Umbilical cord (tissue), 2 donors: ENCODE measurements at places on chromosomes 3 and 15. TPM values are rescaled to one million over a fixed set of nuclear protein-coding genes. Genes with fewer than 3 reads are reported as not detected.
A peak's percentile ranks its signal among the peaks of the same experiment; 100 is the strongest.

DNA sequence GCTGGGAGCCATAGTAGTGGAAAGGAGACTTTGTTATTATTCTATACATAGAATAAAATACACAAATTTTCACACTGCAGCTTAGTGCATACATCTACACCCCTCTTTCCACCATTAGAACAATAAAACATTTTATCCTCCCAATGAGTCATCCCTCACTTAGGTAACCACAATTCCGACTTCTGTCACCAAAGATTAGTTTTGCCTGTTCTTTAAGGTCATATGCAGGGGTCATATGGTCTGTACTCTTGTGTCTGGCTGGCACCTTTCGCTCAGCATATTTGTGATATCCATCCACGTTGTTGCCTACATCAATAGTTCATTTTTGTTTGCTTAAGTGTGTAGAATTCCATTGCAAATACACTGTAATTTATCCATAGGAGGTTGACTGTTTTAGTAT lies 399.4 kb downstream of the SHQ1 start:
- DNase-seq, result no peak

- no peak for DNase-seq
Measured at GRCh38 chr3:3129579-3129978, 2.8 kb downstream of the TRNT1 start.

DNA sequence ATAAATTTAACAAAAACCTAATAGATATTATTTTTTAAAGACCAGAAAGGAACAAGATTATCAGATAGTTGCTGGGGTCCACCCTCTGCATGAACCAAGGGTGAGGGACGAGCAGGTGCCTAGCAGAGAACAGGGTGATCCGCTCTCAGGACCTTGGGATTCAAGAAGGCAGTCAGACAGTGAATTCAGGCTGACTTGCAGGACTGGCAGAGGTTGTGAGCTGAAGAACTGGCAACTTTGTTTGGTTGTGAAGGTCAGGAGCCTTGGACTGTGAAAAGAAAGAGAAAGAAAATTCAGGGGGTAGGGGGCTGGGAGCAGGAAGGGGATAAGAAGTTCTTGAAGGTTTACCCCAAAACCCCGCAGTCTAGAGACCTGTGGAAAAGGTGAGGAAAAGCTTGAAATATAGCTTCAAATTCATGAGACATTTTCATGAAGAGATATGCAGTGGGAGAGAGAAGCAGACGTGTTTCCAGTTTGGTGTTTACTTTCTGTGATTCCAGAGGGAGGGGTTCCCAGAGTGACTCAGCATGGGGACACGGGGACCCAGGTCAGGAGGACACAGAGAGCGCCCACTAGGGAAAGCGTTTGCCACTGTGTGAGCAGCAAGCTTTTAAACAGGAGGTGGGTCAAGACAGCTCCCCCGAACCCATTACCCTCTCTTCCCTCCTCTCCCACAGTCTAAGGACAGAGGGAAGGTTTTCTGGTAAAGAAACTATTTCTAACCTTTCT lies 217.2 kb upstream of the UMPS start:
- no peak for DNase-seq

Gene SLC28A1
- total RNA-seq, result 0.72 TPM

Gene RNU5B-1
- total RNA-seq, result not detected

Gene TGM4
- total RNA-seq, result 3.1 TPM

GRCh38 chr3:17942856-17943255 lies 200.4 kb upstream of the TBC1D5 start:
- DNase-seq, result no peak

Gene GOLGA6L10
- 4.3 TPM for total RNA-seq

Gene STRA6
- total RNA-seq, result 35.6 TPM

DNA sequence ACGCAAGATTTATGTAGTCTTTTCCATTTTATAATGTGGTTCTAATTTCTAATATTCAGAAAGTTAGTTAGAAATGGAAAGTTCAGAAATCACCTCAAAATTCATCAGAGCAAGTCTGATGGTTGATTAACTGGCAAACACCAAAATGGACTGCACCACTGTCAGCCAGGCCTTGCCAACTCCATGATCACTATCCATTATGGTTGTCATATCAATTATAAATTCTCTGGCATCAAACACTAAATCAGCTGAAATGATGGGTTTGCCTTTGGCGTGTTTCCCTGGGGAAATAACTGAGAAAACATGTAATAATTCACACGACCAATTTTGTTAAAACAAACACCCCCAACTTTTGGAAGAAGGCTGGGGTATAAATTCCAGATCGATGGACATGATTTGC lies 219.4 kb downstream of the CDIN1 start:
- DNase-seq, result no peak

DNA sequence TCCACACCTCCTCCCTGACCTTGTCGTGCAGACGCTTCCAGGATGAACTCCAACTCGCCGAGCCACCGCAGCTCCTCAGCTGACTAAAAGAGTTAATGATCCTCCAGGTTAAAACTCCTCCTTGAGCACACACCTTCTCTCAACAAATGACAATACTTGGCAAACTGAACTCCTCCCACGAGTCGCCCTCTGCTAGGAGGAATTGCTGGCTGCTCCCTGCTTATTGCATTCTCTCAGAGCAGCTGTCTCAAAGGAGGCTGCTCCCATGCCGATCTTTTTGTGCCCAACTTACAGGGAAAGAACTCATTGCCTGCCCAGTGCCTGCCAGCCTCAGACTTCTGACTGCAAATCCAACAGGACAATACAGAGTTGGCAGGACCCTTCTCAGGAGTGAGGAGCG lies at the start of gene ATP13A4:
Gene ATP13A4 (minus strand): TSS at position 85 of the 400 bp plus-strand sequence. CDS start 96 bp downstream, outside the sequence.
- DNase-seq, result no peak

- DNase-seq, result no peak
Measured at GRCh38 chr3:48644898-48645760, 9.9 kb upstream of the SLC26A6 start.

DNA sequence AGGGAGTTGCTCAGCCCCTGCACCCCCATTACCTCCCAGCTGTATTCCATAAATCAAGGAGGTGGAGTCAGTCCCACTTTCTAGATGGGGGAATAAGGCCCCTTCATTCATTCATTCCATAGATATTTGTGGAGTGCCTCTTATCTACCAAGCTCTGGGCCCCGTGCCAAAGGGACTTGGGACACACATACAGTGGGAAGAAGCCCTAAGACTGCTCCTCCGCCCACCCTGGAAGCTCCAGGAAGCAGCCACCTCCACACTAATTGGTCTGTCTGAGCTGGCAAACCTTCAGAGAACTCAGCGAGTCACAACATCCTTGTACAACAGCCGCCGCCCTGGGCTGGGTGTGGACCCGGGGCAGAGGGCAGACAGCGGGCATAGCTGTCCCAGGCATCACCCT lies 6.4 kb downstream of the STRA6 start:
- DNase-seq, result peak; percentile 97

DNA sequence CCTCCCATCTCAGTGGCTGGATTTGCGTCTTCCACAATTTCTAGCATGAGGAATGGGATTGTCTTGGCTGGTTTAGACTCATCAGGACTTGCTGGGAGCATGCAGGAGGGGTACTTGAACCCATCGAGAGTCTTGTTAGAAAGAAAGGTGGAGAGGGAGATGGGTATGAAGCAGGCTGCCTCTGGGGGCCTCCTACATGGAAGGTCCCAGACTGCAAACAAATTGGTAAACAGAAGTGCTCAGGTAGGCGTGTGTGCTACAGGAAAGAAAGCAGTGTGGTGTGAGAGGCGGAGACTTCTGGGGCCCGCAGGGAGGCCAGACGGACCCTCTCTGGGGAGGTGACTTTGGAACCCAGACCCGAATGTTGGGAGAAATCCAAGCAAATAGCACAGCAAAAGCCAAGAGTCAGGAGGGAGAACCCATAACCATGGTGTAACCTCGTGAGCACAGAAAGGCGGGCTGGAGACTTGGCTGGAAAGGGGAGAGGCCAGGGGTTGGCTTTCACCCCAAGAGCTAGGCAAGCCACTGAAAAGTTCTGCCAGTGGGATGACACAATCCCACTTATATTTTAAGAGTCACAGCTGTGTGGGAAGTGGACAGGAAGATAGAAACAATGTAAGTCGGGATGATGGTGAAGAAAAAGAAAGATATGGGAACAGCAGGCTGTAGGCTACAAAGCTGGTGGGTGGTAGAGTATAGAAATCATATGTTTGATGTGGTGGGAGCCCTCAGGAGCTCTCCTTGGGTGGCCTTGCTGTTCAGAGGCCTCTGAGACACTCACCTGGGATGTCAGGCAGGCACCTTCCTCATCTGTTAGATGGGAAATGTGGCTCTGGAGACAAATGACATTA lies 130.1 kb upstream of the PRR20G start:
- DNase-seq, result no peak

Gene CKMT1B
- not detected for total RNA-seq

DNA sequence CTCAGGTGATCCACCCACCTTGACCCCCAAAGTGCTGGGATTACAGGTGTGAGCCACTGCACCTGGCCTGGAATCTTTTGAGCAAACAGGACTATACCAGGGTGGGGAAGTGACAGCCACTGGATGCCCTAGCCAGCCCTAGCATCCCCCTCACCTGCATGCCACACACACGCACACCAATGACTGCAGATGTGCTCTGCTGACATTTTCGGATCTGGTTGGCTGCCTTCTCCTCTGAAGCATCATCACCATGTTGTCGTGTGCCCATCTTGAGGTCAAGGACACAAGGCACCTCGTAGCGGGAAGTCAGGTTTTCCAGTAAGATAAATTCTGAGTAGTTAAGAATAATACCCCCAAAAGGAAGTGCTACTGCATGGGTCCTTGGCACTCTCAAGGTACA lies 3.7 kb upstream of the NCKIPSD start:
- DNase-seq, result no peak

GRCh38 chr3:32240159-32240545 lies 1.7 kb downstream of the CMTM8 start:
- DNase-seq, result peak; percentile 18

Gene ASB14
- total RNA-seq, result 0.24 TPM

Gene DLL4
- 3.6 TPM for total RNA-seq

DNA sequence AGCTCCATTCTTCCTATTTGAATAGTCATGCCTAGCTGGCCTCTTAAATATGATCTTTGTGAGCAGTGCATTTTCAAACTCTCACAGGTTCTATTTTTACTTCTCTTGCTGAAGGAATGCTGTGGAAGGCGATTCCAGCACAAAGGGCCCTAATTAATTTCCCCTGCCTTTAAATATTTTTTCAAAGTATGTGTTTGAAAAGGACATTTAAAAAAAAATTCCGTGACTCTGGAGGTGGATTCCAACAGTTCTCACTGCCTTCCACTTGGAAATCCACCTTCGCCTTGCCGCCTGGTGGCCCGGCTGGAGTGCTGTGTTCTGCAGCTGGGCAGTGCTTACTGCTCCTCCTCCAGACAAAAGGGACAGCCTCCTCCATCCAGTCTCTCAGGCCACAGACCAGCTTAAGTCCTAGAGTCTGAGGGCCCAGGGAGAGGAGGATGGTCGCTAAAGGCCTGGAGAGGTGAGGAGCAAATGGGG lies 61.5 kb upstream of the CORO2B start:
- DNase-seq, result peak; percentile 45

DNA sequence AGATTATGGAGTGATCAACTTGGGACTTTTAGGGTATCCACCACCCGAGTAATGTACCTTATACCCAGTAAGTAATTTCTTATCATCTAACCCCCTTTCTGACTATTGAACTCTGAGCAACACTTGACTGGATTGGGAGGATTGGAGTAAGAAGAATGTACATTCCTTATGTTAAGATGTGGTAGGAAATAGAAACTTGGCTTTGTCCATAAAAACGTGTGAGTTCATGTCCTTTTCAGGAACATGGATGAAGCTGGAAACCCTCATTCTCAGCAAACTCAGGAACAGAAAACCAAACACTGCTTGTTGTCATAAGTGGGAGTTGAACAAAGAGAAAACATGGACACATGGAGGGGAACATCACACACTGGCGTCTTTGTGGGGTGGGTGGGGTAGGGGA lies 112.3 kb downstream of the PTPRG start:
- no peak for DNase-seq

DNA sequence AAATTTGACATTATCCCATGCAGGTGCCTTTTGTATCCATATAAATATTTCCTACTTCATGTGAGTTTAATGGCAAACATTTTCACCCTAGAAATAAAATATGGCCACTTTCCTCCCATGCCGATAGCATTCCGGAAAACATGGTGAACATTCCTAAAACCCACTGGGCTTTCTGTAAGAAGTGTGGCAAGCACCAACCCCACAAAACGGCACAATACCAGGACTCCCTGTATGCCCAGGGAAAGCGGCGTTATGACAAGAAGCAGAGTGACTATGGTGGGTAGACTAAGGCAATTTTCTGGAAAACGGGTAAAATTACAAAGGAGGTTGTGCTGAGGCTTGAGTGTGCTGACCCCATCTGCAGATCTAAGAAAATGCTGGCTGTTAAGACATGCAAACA lies 7.6 kb downstream of the ANXA2 start:
- DNase-seq, result no peak

GRCh38 chr3:25130724-25131520 lies 297.1 kb upstream of the RARB start:
- no peak for DNase-seq

DNA sequence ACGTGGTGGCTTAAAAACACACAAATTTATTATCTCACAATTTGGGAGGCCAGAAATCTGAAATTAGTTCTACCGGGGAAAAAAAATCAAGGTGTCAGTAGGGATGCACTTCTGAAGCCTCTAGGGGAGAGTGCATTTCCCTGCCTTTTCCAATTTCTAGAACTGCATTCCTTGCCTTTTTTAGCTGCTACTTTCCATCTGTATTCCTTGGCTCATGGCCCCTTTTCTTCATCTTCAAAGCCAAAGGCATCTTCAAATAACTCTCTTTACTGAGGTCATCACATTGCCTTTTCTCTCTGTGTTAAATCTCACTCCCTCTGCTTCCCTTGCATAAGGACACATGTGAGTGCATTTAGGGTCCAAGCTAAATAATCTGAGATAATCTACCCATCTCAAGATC lies 69.5 kb upstream of the NEO1 start:
- DNase-seq, result peak; percentile 76

Gene HIGD2B
- not detected for total RNA-seq

Gene ACTC1
- total RNA-seq, result 194 TPM

Gene ITGB5
- 143 TPM for total RNA-seq

- peak; percentile 23 for DNase-seq
Measured at GRCh38 chr3:126956866-126957650, 25.9 kb upstream of the PLXNA1 start.

Gene IL17RB
- total RNA-seq, result 2.9 TPM

Gene CLCN2
- 4.3 TPM for total RNA-seq

DNA sequence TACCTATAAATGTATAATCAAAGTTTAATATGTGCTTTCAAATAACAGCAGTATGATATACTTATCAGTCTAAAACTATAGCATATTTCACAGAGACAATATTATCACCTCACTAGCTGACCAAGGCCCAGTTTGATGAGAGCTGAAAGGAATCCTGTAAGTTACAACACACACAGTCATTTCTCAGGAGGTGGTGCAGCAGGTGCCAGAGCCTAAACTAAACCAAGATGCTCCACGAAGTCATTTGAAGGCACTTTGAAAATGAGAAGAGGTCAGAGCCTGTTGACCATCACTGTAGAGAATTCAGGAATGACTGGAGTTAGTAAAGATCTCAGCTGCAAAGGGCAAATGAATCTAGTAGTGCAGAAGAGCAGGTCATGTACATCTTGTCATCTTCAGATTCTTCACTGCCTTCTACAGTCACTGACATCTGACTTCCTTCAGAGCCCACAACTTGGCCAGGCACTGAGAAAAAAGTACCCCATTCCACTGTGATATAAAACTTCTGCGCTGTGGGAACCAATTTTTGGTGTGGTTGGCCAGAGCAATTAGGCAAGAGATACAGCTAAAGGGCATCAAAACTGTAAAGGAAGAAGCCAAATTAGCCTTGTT lies 7.9 kb downstream of the GBE1 start:
- no peak for DNase-seq

Gene POLQ
- 2.4 TPM for total RNA-seq

- no peak for DNase-seq
Measured at GRCh38 chr3:72492240-72492639, 356.0 kb downstream of the SHQ1 start.
